ENCODE measurements at places on chromosomes 4 and X.

DNA sequence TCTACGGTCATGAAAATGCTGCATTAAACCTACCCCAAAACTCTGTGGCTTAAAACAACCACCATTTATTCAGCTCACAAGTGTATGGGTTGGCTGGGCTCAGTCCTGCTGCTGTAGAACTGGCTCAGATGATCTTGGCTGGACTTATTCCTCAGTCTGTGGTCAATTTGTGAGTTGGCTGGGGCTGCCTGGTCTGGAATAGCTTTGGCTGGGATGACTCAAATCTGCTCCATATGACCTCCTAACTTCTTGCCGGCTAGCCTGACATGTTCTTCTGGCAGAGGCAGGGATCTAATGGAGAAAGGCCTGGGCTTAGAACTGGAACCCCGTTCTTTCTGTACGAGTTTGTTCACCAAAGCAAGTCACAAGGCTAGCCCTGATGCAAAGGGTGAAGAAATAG, 71.7 kb downstream of the CFAP299 start:
- peak; percentile 17 for DNase-seq

- no peak for DNase-seq
Measured at GRCh38 chrX:13990126-13990800, 39.4 kb downstream of the GEMIN8 start.

- DNase-seq, result no peak
Measured at GRCh38 chr4:15755321-15756155, 22.6 kb upstream of the CD38 start.

GRCh38 chrX:102902355-102902754, 34.7 kb upstream of the RAB40AL start:
- no peak for DNase-seq

DNA sequence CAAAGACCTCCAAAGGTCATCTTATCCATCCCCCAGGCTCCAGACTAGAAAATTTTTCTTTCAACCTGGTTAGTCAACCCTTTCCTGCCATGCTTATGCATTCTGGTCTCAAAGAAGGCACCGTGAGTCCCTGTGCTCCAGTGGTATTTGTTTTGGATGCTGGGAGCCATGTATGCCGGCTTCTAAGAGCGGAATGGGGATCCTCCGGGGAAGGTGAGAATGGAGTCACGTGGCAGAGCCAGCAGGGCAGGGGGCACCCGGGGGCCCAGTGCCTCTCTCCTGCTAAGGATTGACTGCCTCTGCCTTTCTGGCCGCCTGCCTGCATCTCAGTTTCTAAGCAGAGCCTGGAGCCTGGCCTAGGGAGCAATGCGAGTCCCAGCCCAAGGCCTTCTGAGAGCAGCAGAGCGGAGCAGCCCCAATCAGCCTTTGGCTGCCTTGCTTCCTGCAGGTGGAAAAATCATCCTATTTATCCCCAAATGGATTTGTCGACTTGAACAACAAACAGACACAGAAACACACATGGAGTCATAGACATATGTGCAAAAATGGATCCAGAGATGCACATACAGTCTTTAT, 141.0 kb downstream of the PJA1 start:
- no peak for DNase-seq

DNA sequence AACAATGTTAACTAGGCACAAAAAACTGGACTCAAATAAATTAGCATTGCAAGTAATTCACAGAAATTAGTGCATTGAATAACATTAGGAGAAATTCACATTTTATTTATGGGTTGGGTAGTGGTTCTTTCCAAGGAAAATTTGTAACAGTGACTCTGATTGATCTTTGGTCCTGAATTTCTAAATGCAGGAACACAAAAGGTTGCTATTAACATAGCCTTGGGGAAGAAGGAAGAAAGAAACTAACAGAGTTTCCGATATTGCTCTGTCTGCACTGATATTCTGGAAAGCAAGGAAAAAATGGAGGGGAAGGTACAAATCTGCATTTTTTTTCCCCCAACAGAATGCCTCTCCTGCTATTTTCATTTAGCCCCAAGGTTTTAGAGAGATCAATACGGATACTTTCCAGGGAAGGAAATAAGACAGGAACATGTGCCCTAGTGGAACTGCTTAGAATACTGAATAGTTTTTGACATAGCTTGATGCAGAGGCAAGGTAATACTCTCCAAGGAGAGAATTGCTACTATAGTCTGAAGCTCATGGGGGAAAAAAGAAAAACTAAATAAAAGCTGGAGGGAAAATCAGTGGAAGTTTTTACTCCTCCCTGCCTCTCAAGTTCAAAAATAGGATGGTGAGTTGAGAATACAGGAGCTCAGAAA, 490.1 kb downstream of the RAPGEF2 start:
- DNase-seq, result no peak

DNA sequence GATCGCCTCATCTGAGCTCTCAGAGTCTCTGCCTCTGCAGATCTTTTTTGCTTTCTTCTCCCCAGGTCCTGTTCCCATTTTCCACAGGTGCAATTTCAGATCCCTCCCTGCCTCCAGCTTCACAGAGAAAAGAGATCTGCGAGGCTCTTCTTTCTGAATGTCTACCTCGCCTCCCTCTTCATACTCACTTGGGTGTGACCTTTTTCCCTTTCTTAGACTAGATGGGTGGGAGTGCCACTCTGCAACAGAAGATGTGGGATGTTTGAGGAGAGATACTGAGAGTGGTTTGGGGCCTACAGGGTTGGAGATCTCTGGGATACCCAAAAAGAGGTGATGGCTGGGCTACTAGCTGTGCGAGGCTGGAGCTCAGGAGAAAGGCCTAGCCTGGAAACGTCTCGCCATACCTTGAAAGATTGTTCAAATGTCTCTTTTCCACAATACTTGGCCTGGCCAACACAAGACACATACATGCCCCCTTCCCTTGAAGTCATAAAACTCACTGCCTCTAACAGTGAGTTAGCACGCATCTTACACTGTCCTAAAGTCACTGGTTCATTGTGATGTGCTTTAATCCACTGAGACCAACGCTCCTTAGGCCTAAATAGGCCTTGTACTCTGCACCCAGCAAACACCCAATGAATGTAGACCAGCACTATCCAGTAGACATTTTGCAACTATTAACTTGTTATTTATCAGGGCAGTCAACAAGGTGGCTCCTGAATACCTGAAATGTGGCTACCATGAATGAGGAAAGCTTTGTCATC, 33.6 kb downstream of the IRF2 start:
- DNase-seq, result no peak

- DNase-seq, result no peak
Measured at GRCh38 chr4:162952232-162952631, 214.5 kb downstream of the NAF1 start.

GRCh38 chrX:103573202-103573601, 12.1 kb upstream of the TCEAL4 start:
- DNase-seq, result no peak

- no peak for DNase-seq
Measured at GRCh38 chr4:153169776-153170175, 34.5 kb upstream of the TRIM2 start.

DNA sequence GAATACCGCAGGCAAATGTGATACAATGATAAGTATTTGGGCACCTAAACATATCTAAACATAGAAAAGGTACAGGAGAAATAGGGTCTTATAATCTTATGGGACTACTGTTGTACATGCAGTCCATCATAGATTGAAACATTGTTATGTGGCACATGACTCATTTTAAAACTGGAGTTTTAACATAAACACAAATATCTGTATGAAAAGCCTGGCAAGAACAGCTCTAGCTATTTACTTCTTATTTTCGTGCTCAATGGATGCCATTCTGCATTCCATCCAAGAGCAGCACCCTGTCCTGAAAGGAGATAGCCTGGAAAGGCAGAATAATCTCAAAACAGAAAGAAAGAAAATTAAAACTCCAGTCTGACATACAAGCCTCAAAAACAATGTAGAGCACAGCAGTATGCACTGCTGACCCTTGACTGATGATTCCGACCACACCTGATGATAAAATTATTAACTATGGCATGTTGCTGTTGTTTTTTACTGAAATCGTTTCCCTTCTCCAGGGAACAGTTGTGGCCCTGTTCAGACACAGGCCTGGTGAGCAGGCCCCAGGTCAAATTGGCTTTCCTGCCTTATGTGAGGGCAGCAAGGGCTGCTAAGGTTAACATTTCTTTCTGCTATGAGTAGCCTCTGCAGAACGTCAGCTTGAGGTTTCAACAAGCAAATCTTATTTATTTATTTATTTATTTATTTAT, 152.7 kb downstream of the APBB2 start:
- no peak for DNase-seq

GRCh38 chr4:150090836-150091235, 12.6 kb downstream of the DCLK2 start:
- DNase-seq, result no peak

- DNase-seq, result no peak
Measured at GRCh38 chr4:38317041-38317674, 346.8 kb upstream of the KLF3 start.

GRCh38 chr4:1898681-1899080, 27.5 kb downstream of the NSD2 start:
- no peak for DNase-seq

DNA sequence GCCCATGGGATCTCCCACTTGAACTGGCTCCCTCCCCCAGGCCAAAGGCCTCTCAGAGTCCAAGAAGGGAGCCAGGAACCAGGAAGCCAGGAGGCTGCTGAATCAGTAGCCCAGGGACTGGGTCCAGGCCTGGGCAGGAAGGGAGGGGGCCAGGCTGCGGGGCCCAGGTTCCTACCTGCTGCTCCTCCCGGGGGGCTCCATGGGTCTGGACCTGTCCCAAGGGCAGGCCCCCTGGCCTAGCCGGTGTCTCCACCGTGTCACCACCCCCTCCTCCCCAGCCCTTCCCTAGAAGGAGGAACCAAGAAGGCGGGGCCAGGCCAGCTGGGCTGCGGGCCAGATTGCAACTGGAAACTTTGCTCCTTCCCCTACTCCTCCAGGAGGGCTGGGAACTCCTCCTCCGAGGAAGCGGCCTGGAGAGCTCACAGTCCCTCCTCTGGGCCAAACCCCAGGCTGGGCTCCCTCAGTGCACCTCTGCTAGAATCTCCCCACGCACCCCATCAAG, at the start of gene IQSEC2:
Gene IQSEC2, minus strand, starts transcription at position 264 of the 502 bp plus-strand sequence.
- peak; percentile 69 for DNase-seq

GRCh38 chr4:138111462-138112000, 130.6 kb downstream of the SLC7A11 start:
- DNase-seq, result no peak

GRCh38 chr4:142539796-142540482, 306.2 kb downstream of the INPP4B start:
- DNase-seq, result no peak

GRCh38 chr4:111792632-111793031, 352.6 kb upstream of the FAM241A start:
- DNase-seq, result no peak

- DNase-seq, result no peak
Measured at GRCh38 chr4:152805818-152806217, 26.1 kb downstream of the ARFIP1 start.
